AG09309 (cell line): ENCODE measurements at places on chromosomes 12 and 14.

- DNase-seq, result no peak
These were observed 832 bp upstream of the SYT1 start for GRCh38 chr12:78863482-78864402.

DNA sequence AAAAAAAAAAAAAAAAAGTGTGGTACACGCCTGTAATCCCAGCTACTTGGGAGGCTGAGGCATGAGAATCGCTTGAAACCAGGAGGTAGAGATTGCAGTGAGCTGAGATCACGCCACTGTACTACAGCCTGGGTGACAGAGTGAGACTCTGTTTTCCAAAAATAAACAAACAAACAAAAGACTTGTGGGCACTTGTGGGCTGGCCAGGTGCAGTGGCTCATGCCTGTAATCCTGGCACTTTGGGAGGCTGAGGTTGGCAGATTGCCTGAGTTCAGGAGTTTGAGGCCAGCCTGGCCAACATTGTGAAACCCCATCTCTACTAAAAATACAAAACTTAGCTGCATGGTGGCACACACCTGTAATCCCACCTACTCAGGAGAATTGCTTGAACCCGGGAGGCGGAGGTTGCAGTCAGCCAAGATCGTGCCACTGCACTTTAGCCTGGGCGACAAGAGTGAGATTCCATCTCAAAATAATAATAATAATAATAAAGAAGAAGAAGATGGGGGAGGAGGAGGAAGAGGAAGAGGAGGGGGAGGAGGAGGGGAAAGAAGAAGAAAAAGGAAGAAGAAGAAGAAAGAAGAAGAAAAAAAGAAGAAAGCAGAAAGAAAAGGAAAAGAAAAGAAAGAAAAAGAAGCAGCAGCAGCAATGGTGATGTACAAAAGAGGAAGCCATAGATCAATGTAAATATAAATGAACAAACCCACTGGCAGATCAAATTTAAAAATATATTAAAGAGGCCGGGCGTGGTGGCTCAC lies 27.9 kb upstream of the CCNT1 start:
- DNase-seq, result no peak

DNA sequence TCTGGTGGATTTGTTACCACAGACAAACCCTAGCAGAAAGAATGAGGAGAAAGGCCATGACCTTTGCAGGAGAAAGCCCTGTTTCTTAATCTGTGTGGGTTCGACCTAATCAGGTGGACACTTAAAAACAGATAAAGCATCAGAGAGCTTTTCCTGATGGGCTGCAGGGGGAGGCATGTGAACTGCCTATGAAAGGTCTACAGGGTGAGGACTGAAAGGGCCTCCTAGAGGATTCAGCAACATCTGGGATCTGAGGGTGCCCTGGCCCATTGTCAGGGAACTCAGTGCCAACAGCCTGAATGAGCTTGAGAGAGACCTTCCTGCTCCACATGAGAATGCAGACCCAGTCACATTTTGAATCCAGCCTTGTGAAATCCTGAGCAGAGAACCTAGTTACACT lies 178.8 kb upstream of the DDHD1 start:
- no peak for DNase-seq

DNA sequence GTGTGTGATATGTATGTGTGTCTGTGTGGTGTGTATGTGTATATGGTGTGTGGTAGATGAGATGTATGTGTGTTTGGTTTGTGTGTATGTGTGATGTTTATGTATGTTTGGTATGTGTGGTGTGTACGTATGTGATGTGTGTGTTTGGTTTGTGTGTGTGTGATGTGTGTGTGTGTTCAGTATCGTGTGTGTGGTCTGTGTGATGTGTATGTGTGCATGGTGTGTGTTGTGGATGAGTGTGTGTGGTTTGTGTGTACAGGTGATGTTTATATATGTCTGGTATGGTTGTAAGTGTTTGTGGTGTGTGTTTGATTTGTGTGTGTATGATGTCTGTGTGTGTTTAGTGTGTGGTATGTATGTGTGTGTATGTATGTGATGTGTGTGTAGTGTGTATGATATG lies 199.4 kb downstream of the SUDS3 start:
- DNase-seq, result no peak
